Urothelium cell line (cell line): ENCODE measurements at places on chromosomes 11 and 22.

DNA sequence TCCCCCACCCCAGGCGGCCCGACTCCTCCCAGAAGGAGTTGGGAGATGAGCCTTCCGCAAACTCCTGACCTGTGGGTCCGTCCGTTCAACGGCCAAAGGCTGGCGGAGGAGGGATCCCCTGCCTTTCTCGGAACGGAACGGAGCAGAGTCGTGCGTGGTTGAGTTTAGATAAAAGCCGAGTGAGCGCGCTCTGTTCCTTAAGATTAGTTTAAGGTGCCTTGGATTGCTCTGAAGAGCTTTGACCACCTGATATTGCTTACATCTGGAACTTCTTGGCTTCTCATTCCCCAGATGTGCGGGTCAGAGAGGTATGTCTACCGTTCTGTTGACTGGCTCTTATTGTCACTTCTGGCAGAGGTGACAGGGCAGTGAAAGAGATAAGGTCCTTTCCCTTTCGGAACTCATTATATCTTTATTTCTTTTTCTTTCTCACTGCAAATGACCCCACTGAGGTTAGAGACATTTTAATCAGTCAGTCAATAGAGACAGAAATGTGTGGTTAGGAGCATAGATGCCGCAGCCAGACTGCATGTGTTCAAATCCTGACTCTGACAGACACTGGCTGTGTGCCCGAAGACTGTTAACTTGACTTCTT lies at the start of gene TRIM6:
Gene TRIM6, plus strand, starts transcription at position 31 of the 595 bp plus-strand sequence. Its CDS starts 261 bp downstream, at position 292.
- peak; percentile 75 for DNase-seq

DNA sequence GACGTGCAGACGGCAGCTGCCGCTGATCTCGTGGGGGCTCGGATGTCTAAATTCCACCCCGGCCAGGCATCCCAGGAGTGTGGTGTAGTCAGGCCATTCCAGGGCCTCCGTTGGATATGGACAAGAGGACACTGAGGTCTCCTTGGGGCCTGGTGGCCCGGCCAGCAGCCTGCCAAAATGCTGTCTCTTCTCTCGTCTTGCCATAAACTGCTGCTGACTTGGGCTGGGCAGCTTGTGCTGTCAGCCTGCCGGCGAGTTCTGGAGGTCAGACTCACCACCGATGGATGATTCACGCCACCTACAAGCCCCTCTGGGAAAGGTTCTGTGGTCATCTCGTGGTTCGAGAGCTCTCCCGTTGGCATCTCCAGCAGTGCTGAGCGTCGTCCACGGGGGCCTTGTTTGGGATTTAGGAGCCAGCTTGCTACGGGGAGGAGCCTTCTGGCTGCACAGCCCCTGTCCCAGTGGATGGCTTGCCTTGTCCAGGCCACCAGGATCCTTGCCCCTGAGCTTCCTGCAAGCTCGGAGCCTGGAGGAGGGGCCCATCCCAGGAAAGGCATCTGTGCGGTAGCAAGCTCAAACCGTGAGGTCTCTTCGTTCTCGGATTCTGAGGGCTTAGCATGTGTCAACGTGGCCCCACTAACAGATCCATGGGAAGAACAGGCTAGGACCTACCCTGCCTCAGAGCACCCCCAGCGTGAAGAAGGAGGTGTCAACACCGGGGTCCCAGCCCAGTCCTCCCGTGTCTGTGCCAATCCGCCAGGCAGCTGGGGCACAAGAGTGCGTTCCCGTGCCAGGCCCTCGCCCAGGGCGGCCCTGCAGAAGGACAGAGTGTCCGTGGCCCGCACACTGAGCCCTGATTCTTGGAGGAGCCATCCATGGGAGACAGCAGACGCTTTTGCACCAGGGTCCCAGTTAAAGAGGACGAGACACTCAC lies 1114.1 kb downstream of the BRD1 start:
- no peak for DNase-seq

- DNase-seq: peak; percentile 94
Observed at GRCh38 chr22:30235687-30236170, 10.8 kb downstream of the LIF start.

GRCh38 chr22:23696326-23696851 lies 5.6 kb downstream of the RGL4 start:
- DNase-seq: no peak

- no peak for DNase-seq
Observed at GRCh38 chr11:15113381-15113780, 1.3 kb upstream of the INSC start.

- DNase-seq: no peak
Observed at GRCh38 chr11:71491531-71491930, 35.5 kb upstream of the KRTAP5-7 start.

DNA sequence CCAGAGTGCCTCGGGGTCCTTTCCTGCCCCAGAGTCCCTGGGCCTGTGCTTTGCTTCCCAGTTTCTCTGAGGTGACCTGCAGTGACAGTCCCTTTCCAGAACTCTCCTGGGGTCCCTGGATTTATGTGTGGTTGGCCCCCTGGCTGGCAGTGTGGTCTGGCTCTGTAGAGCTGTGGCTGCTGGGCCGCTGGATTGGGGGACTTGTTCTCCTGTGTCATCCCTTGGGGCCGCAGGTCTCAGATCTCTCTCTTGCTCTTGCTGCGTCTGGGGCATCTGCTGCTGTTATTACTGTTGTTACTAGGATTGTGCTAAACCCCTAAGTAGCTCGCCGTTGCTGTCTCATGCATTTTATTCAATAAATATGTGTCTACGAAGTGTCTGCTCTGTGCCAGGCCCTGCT lies 31.9 kb downstream of the FAM83F start:
- DNase-seq: no peak

DNA sequence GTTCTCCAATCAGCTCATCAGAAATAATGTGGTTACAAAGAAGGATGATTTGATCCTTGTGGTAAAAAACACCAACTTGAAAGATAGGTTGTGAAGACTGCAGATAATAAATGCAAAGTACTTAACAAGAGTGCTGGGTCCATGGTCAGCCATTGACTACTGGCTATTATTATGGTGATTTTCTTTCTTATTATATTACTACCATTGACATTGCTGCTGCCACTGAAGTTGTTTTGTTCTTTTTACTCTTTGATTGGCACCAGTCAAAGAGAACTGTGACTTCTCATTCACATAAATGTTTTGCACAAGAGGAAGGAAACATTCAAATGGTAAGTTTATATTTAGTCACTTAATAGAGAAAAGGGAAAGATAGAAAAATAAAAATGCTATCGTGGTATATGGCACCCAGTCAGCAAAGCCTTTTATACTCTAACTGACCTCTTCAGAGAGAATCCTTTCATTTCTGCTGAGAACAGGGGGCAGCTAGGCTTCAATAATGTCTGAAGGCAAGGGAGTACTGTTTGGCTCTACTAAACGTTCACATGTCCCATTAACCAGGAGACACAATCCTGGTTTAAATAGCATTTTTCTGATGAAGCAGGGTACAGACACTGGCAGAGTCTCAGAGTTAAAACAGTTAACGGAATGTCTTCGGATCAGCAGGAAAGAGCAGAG lies 64.8 kb downstream of the LRRC4C start:
- no peak for DNase-seq

DNA sequence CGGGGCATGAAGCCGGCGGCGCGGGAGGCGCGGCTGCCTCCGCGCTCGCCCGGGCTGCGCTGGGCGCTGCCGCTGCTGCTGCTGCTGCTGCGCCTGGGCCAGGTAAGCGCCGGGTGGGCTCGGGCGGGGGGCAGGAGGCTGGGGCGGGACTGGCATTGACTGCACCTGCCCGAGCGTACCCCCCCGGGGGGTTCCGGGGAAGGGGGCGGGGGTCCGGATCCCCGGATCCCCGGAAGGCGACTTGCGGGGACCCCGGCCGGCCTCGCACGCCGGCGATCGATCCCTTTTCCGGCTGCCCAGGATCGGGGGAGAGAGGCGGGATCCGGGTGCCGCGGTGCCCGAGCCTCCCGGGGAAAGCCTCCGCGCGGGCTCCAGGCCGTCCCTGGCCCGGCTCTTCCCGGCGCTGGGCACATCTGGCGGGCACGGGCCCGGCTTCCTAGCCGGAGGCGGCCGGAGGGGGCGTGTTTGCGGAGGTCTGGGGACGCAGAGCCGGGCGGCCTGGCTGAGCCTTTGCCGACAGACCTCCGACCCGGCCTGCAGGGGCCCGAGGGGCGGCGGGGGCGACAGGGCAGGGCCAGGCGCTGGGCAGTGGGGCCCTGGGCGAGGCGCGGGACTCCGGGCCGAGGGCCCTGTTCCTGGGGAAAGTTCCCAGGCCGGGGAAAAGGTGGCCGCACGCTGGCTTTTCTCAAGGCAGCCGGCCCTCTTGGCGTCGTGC lies 705 bp downstream of the PTPRJ start:
- DNase-seq: peak; percentile 79

GRCh38 chr11:12840871-12841660 lies 166.8 kb downstream of the TEAD1 start:
- no peak for DNase-seq

- DNase-seq: no peak
Observed at GRCh38 chr11:32081129-32081641, 9.7 kb upstream of the RCN1 start.
